Inflammatory macrophage treated with lipopolysaccharide for 4 hours (primary cell): ENCODE measurements at places on chromosomes 12 and 14.

DNA sequence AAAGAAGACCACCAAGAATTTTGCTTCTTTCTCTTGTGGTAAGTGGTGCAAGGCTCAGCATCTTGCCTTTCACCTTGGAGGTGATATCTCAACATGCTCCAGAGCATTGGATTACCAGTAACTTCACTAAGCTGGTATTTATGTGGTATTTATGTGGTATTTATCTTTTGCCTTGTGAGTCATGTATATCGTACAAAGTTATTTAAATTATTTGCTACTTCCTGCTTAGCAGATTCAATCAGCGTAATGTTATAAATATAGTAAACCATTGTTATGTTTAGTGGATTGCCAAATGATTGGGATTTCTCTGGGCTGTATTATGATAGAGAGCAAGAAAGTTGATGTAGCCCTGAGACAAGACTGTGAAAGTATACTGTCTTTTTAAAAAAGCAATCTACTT is 366.4 kb downstream of the IPO8 start:
- DNase-seq = no peak

DNA sequence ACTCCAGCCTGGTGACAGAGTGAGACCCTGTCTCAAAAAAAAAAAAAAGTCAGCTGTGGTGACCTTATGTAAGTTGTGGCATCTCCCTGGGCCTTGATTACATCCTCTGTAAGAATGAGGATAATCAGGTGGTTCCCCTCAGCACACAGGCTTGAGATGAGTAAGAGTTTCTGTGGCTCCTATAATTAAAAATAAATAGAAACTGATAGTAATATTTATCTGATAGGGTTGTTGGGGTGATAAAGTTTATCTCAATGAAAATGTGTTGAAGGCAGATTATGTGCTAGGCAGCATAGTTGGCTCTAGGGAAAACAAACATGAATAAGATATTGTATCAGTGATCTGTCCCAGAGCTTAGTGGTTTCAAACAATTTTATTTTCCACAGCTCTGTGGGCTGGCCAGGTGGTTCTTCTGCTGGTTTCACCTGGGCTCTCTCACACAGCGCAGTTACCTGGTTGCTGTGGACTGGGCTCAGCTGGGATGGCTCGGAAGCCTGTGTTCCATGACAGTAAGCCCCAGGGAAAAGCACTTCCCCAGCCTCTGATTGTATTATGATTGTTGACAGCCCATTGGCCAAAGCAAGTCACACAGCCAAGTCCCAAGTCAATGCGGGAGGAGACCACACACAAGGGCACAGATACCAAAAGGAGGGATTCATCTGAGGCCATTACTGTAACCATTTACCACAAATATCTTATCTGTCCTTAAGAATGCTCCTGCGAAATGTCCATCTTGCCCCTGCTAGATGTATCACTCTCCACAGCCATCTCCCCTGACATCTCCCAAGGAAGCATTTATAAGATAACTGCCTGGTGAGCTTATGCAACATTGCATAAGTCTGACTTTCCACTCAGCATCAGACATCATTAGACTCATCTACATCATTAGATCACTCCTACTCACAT is 151.7 kb downstream of the NUAK1 start:
- no peak for DNase-seq

DNA sequence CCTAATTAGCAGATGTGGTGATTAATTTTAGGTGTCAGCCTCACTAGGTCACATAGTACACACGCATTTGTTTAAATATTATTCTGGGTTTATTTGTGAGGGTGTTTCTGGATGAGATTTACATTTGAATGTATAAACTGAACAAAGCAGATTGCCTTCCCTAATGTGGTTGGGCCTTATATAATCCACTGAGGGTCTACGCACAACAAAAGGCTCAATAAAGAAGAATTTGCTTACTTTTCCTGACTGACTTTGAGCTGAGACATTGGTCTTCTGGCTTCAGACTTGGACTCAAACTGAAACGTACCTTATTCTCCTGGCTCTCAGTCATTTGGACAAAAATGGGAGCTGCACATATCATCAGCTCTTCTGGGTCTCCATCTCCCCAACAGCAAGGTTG is 1132.3 kb upstream of the FLRT2 start:
- DNase-seq = no peak

DNA sequence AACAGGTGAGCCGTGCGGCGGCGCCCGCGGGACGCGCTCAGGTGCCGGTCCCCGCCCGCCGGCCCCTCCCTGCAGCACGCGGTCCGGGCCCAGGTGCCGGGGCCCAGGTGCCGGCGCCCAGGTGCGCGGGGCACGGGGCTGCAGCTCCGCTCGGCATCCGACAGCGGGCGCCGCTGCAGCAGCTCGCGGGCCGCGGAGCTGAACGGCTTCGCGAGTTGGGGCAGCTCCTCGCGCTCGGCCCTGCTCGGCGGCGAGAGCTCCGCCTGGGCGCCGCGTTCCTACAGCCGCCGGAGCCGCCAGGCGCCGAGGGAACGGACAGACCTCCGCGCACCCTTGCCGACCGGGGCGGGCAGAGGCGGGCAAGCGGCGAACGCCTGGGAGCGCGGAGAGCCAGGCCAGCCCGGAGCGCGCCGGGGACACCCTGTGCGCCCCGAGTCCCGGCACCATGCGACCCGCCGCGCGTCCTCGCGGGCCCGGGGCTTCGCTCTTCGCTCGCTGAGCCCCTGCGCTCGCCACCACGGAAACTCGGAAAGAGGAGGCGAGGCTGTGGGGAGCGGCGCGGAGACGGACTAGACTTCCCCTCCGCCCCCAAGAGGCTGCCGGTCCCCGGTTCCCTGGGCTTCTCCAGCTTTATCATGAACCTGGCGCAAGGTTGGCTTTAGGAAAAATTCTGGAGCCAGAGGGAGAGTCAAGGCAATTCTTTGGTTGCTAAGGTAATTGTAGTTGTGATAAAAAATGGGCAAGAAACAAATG is at the start of gene RGS6:
TSS of gene RGS6 (plus strand) at position 201 of the 753 bp plus-strand sequence.
- DNase-seq = no peak

DNA sequence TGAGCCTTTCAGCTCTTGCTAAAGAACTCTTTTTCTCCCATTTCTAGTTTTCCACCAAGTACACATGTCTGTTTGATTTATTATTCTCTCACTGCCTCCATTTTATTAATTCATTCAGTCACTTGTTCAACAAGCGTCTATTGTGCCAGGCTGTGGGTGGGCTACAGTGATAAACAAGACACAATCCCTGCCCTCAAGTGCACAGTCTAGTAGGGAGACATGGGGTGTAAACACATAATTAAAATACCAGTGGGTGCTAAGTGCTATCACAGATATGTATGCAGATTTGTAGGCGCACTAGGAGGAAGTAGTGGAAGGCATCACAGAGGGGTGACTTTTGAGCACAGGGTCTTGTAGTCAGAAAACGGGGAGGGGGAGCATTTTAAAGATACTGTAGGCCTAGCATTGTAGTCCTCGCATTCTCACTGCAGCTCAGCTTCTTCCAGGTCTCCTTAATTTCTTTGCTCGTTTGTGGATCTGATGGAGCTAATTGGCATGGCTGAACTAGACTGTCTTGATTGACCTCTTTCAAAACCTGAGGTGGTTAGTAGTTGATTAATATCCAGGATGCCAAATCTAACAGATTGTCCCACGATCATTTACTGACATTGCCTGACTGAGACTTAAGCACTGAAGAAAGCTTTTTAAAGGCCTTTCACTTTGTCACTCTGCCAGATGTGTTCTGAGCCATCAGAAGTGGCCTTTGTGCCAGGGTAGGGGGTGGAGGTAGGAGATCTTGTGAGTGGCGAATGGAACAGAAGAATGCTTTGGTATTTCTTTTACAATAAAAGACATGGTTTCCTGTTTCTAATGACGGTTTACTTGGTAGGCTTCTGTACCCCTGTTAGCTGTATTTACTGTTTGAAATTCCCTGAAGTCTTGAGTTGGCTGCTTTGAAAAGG is 116.9 kb downstream of the DIP2B start:
- DNase-seq = no peak

DNA sequence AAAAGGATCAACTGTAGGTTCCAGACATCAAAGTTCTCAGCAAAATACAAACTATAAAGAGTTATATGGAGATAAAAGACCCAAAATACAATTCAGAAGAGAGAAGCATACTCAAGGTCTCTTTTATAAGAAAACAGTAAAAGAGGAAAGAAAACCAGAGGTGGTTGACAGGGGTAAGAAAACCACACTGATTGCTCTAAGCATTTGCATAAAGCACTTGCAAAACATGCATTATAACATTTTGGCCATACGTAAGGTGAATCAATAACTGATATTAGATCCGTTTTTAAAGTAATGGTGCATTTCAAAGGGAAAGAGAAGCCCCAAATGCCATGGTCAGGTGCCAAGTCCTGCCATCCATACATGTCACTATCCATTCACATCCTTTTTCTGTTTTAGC is 5.9 kb downstream of the DDHD1 start:
- DNase-seq = peak; percentile 29

GRCh38 chr12:125512541-125513298 is 447.5 kb downstream of the AACS start:
- DNase-seq = peak; percentile 8

GRCh38 chr14:94136575-94137331 is 7.3 kb upstream of the IFI27L2 start:
- peak; percentile 81 for DNase-seq

GRCh38 chr12:41888285-41888684 is 256.4 kb downstream of the GXYLT1 start:
- no peak for DNase-seq

DNA sequence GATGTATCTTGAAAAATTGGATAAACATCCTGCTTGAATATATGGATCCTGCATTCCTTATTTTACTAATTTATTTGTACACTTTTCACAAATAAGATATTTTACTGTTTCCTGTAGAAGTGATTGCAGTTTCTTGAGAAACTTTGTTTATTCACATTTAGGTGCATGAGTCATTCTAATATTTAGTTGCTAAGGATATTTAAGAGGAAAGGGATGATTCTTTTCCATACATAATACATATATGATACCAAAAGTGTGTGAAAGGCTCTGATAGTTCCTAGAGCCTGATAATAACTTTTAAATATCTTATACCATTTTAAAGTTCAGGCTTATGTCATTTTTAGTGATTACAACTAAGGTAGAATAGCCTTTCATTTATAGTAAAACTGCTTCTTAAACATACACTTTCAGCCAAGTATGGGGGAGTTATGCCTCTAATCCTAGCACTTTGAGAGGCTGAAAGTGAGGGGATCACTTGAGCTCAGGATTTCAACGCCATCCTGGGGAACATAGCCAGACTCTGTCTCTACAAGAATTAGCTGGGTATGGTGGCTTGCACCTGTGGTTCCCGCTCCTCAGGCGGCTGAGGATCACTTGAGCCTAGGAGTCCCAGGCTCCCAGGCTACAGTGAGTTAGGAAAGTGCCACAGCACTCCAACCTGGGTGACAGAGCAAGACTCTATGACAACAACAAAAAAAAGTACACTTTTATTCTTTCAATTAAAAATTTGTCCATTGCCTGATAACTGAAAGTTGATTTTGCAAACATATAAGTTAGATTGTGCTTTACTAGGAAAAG is 262.6 kb upstream of the LRIG3 start:
- DNase-seq = peak; percentile 2

DNA sequence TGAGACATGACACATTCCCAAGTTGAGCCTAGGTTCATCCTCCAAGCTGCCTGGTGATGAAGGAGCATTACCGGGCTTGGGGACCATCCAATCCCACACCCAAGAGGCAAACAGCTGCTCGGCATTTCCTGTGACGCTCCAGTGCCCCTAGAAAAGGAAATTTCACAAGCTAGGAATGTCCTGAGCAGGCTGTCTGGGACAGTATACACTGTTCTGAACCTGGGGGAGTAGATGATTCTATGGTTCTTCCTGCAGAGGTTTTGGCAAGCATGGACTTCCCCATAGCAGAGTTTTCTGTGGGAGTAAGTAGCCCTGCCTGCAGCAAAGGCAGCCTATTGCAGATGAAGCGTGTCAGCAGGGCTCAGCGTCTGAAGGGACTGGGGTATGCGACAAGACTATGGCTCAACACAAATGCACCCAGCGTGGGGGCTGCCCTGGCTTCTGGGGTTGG is 47.4 kb upstream of the SRSF5 start:
- peak; percentile 99 for DNase-seq

DNA sequence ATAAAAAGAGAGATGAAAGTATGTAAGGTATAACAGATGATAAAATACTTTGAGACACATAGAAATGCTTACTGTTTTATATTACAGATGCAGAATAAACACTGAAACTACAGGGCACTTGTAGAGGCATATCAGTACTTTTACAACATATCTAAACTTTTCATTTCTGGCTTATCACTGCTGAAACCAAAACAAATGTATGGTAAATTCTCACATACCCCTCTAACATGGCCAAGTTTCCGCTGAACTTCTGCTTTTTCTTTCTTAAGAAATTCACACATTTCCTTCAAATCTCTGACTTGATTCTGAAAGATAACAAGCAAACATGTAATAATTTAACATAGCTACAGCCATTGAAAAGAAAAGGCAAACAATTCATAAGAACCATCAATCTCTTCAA is 33.3 kb upstream of the C12orf50 start:
- DNase-seq = no peak

GRCh38 chr12:120103371-120103770 is 13.2 kb downstream of the RAB35 start:
- no peak for DNase-seq

GRCh38 chr14:99349721-99350495 is 77.9 kb upstream of the BCL11B start:
- DNase-seq = no peak

DNA sequence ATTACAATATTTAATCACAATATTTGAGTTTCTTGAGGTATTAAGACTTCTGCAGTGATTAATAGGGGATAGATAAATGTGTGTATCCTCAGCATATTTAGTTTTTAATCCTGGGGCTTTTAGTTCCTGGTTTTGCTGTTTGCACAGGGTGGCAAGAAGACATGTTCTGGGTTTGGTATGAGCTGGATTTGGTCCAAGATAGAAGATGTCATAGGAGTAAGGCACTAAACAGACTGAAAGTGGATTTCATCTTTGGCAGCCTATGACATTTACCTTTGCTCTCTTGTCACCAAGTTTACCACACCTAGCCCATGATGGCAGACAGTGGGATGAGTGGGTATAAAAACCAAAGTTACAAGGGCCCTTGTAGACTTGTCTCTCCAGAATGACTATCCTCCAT is 168.2 kb downstream of the LRRK2 start:
- DNase-seq = no peak

GRCh38 chr14:94673781-94674231 is 61.6 kb downstream of the SERPINA3 start:
- DNase-seq = no peak

DNA sequence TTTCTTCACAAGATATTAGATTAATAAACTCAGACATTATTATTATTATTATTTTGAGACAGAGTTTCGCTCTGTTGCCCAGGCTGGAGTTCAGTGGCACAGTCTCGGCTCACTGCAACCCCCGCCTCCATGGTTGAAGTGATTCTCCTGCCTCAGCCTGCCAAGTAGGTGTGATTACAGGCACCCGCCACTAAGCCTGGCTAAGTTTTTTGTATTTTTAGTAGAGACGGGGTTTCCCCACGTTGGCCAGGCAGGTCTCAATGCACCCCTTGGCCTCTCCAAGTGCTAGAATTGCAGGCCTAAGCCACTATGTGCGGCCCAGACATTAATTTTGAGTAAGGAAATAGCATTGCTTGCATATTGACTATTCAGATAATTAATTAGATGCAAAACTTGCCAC is 554.9 kb upstream of the LRFN5 start:
- no peak for DNase-seq
